ENCODE measurements at places on chromosomes 2 and 18.
A peak's percentile ranks its signal among the peaks of the same experiment; 100 is the strongest.

GRCh38 chr2:43225093-43225787, 1.2 kb downstream of the ZFP36L2 start:
- peak; percentile 71 for DNase-seq

DNA sequence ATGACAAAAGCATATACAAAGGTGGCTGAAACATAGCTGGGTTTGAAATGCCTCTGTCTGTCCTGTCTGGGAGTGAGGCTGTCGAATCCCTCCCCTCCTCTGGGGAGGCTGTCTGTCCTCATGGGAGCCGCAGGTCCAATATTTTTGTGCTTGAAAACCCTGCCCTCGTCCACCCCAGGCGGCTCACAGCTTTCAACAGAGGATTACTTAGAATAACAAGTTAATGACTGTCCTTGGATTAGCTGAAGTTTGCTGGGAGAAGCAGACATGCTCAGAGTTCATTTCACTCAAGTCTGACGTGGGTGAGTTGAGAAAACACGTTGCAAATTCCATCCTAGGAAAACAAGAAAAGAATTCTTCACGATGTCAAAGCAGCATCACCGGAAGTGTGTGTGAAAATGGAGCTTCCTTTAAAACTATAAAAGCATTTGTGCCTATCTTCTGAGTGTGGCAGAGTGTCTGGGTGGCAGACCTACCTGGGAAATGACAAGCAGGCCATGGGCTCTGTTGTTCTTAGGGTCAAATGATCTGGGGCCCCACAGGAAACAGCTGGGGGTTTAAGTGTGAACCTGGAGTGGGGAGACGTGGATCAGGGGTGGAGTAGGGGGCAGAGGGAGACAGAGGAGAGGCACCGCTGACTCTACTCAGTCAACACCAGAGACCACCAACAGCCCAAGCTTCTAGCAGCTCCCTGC, 77.1 kb downstream of the DDX1 start:
- DNase-seq = no peak

DNA sequence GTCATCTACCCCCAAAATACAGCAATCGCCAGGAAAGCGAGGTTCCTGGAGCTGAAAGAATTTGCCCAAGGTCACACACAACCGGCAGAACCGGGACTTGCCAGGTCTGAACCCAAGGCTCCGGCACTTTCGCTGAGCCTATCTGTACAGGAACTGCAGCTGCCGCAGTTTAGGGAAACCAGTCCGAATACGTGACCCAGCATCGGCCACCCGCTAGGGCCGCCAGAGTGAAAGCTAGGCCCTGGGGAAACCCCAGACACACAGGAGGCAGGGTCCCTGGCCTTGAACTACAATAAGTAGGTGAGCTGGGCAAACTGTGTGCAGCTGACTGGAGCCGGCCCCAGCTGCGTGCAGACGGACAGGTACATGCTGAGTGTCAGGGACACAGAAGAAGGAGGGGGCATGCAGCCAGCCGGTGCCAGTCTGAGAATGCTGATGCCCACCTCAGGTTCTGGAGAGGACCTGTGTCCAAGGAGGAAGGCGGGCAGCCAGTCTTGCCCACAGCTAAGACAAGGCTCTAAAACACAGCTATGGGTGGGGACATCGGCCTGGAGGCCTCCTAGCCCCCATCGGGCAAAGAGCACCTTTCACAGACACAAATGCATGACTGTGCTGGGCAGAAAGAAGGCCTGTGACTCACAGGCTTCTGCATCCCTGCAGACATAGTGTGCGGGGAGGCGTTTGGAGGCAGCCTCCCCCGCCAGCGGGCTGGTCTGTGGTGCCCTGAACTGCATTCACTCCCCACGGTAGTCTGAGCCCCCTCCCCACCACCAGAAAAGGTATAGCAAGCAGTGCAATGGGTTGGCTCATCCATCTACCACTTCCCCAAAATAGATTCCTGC, 107.4 kb upstream of the ID2 start:
- DNase-seq = no peak

GRCh38 chr2:207711750-207712530, 500 bp downstream of the CCNYL1 start:
- peak; percentile 41 for DNase-seq

GRCh38 chr2:26193578-26194231, 20.8 kb downstream of the GAREM2 start:
- DNase-seq = no peak

DNA sequence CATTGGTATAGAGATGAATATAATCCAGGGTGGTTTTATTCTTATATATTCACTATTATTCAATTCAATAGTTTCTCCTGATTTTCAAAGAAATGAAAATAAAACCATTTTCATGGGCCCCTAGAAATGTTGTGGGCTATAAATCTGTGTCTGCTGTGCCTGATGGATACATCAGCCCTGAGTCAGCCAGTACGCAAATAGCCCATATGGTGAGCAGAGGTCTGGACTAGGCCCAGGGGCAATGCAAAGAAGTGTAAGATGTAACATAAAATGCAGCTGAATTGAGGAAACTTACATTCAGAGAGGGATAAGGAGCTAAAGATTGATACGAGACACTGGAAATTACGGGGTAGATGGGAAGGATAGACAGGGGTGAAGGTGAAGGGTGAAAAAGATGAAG, 122.5 kb downstream of the MAIP1 start:
- DNase-seq = no peak

- DNase-seq = no peak
Observed at GRCh38 chr2:65198737-65199136, 28.9 kb upstream of the ACTR2 start.

- DNase-seq = no peak
Observed at GRCh38 chr2:99571533-99571932, 81.7 kb upstream of the REV1 start.

- DNase-seq = no peak
Observed at GRCh38 chr2:135052997-135053474, 944 bp downstream of the RAB3GAP1 start.

GRCh38 chr2:232375164-232375563, 3.4 kb upstream of the ALPP start:
- DNase-seq = no peak

GRCh38 chr2:59690849-59691248, 862.6 kb downstream of the BCL11A start:
- DNase-seq = no peak

DNA sequence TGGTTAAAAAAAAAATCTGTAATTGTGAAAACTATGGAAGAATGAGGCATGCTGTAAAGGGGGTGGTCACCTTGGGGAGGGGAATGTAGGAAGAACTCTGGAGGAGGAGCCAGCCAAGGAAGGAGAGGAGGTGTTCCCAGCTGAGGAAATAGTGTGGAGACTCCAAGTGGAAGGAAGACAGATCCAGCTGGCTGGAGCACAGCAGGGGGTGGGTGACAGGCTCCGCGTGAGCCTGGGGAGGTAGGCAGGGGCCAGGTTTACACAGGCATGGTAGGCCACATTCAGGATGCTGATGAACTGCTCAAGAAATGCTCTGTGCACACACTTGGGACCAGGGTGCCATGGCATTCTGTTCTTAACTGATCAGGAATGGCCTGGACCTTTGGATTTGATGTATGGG, 16.8 kb downstream of the AFF3 start:
- DNase-seq = no peak

- DNase-seq = no peak
Observed at GRCh38 chr18:46416706-46417638, 240.0 kb downstream of the LOXHD1 start.

- no peak for DNase-seq
Observed at GRCh38 chr2:240647503-240648154, 22.3 kb downstream of the GPR35 start.

GRCh38 chr18:2912357-2913299, 65.8 kb downstream of the EMILIN2 start:
- no peak for DNase-seq

DNA sequence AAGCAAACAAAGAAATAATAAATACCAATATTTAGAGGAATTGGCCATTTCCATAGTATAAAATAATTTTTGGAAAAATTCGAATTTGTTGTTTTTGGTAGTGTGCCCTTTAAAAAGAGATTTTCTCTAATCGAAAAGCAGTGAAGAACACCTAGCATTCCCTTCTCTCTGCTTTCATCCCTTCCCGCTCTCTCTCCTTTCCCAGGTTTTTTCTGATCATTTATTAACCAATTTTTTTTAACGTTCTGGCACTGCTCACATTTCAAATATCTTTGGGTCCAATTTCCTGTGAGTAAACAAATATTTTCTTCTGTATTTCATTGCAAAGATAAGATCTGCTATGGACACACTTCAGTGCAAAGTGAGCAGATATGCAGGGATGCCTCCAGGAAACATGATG, 101.2 kb downstream of the ZNF407 start:
- DNase-seq = no peak

DNA sequence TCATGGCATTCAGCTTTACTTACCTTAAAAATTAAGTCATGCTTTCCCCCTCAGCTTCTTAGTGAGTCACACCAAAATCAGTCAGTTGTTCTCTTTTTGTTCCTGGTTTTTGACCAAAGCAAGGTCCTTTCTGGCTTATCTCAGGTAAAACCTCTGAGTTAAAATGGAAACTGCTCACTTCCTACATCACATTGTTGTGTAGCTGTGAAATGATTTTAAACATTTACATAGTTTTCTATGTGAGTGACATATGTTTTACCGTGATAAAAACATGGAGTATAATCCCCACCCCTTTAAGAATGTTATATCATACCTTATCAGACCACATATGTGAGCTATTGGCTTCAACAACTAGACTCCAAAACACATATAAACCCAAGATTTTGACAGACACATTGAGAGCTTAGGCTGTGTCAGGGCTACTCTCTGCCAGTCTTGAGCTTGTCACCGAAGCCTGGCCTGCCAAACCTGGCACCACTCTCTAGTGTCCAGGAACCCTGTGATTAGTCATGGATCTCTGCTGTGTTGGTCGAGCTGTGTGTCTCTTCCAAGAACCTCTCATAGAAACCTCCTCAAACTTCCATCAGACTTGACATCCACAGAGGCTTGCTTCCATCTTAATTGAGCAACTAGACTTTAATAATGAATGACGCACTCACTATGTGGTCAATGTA, 294.5 kb upstream of the FBXO11 start:
- no peak for DNase-seq

DNA sequence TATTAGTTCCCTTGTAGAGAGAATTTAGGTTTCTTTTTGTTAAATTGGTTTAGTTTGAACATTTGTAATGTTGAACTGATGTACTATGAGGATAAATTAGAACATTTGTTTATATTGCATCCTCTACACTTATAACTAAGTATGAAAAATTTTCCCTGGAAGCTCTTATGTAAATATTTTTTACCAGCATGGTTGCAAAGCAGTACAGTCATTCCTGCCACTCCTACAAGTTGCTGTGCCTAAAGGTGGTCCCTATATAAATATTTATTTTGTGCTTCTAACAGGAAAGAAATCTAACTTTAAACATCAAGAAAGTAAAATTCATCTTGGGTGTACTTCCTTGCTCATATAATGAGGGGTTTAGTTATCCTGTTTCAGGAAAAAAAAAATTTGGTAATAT, 14.2 kb downstream of the TWSG1 start:
- DNase-seq = no peak

DNA sequence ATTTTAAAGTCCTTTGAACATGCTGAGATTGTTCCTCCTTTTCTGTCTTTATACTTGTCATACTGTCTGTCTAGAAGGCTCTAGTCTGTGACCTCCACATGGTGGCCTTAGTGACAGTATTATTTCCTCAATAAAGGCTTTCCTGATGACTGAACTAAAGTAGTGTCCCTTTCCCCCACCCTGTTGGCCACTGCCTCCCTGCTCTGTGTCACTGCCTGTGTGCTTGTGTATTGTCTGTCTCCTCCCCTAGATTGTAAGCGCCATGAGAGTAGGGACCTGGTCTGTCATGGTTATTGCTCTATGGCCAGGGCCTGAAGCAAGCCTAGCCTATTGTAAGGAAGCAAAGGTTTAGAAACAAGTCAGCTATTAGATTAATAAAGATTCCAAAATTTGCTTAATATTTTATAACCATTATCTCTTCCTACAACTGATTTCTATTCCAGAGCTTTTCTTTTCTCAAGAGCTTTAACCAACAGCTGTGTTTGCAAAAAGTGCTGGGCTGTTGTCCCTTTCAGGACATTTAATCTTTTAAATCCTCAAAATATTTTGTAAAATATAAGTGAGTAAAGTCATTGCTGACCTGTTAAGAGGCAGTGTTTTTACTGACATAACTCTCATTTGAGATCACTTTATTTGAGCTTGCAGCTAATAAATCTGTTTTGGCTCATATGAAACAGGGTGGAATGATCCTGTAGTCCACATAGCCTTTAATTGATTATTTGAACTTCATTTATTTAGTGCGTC, 35.5 kb downstream of the DIS3L2 start:
- no peak for DNase-seq

Measured in PC-9 (cell line).